Stimulated activated CD4-positive, alpha-beta T cell treated with anti-CD3 and anti-CD28 coated beads, Interleukin-1b, Interleukin-23, amount 100 ng/mL, for 1 hour (primary cell): ENCODE measurements at places on chromosomes 1 and 21.

DNA sequence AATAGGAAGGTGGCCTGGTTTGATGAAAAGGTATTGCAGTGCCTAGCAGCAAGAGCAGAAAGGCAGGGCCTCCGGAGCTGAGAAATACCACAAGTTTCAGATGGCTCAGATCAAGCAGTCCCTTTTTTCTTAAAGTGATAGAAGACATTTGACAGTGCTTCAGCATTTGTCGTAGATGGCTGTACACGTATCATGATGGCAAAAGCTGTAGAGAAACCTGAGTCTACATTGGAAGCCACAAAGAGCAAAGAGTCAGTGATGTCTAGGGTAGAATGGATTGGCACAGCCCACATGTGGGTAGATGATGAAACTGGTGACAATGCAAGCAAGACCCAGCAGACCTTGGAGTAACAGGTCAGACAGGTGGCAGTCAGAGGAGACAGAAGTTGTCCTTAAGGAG is 101.3 kb upstream of the ARTN start:
- no peak for DNase-seq

DNA sequence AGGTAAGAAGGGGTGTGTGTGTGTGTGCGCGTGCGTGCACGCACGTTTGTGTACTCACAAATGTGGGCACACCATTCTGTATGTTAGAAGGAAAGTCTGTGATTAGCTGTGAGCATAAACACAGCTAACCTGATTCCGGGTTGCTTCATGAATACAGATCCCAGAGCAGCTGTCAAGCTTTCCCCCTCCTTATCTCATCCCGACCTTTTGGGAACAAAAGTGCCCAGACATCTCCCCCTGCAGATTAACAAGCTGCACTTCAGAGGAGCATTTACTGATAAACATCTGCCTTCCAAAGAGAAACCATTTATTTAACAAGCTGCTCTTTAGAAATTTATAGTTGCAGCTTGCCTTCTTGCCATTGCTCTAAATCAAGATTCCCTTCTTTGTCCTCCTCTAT is 97.0 kb downstream of the MT1HL1 start:
- DNase-seq: no peak

- no peak for DNase-seq
Observed at GRCh38 chr1:218496561-218496960, 151.4 kb downstream of the TGFB2 start.

DNA sequence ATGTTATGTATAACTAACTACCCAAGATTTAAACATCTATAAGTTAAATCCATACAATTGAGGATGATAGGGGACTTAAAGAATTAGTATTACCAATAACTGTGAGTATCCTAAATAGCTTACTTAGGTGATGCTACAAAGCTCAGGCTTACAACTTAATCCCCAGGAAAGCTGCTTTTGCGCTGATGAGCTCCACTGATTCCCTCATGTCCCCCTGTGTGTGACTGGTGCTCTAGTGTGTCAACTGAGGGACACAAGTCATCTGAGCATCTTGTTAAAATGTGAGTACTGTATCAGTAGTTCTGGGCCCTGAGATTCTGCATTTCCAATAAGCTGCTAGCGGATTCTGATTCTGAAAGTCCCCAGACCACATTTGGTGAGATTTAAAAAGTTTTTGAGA is 1458.8 kb downstream of the MRPL39 start:
- no peak for DNase-seq

DNA sequence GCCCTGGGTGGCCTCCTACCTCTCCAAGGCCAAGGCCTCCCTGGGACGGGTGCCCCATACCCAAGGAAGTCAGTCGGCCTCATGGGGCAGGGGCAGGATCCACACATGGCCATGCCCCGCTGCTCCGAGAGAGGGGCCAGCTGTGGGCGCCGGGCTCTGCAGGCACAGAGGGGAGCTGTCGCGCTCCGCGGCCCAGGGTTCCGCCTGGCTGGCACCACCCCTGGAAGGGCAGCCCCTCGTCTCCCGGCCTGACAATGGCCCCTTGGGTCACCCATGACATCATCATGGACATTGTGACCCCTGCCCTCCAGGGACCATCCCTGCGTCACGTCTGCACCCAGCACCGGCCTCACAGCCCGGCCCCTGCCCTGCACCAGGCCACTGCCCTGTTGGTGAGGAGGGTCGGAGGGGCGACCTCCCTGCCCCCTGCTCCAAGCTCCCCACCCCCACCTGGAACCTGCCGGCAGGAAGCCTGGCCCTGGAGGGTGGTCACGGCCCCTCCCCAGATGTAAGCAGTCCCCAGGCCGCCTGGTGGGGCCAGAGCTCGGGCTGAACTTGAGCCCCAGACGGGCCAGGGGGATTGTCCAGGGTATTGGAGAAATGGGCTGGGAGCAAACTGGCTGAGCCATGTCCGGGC is 5.8 kb downstream of the TTLL10 start:
- DNase-seq: no peak

DNA sequence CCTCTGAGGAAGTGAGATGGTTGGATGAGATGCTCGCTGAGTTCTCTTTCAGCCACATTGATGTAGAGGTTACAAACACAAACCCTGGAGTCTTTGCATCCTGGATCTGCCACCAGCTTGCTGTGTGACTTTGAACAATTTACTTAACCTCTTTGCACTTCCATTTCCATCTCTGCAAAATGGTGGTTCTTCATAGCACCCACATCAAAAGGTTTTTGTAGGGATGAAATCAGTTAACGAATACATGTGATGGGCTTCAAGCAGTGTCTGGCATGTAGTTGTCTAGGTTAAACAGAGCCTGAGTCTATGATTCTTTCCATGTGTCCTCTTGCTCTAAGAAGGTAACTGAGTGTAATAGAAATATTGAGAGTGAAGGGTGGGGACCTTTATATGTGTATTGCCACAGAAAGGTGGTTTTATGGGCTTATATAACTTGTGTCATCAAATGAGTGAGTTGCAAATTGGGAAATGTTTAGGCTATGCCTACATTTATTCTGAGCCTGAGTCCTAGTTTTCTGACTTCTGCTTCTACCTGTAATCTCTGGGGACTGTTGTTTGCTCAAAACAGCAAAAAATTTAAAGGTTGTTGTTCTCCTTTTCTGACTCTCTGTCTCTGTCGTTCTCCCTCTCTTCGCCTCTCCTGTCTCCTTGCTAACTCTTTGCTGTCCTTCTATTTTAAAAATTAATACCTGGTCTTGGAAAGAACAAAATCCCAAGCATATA is 27.3 kb upstream of the LRRN2 start:
- DNase-seq: no peak

DNA sequence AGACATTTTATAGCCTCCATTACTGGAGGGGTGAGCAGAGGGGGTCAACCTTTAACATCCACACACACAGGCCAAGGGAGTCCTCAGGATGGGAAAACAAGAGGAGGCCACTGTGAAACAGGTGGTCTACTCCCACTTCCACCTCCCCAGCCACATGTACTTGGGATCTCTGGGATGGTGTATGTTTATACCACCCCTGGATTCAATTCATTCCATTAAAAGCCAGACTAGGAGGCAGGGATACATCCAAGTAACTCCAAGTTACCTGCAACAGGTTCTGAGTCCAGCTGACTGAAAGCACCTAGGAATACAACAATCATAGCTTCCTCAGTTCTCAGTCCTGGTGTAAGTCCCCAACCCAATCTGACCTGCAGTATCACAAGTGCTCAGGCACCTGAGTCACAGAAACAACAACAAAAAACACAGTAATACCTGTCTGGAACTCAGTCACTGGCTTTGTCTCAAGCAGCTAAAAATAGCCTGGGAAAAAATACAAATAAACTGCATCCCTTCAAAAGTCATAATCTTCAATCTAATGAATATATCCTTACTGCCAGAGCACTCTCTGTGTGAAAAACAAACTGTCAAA is 9.8 kb downstream of the ERI3 start:
- DNase-seq: no peak

- no peak for DNase-seq
Observed at GRCh38 chr1:66998972-66999371, 55.0 kb downstream of the SLC35D1 start.

GRCh38 chr1:230204842-230205241 is 137.8 kb downstream of the GALNT2 start:
- no peak for DNase-seq

DNA sequence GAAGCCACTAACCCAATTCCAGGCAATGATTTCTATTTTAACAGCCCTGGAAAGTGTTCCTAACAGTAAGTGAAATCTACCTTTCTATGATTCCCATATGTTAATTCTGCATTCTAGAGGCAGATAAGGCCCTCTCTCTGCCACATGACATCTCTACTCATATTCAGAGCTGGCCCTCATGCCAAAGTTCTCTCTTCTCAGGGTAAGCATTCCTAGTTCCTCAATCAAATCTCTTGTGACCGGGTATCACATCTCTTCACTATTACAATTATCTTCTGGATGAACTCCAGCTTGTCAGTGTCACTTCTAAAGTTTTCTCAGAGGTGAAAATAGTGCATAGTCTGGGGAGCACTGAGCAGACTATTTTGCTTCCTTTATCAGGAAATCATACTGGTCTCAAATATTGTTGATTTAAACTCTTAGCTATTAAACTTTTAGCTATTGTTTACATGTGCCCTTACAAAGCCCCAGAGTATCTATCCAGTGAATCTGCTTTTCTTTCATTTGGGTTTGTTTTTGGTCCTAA is 66.4 kb upstream of the TNFSF18 start:
- DNase-seq: no peak

DNA sequence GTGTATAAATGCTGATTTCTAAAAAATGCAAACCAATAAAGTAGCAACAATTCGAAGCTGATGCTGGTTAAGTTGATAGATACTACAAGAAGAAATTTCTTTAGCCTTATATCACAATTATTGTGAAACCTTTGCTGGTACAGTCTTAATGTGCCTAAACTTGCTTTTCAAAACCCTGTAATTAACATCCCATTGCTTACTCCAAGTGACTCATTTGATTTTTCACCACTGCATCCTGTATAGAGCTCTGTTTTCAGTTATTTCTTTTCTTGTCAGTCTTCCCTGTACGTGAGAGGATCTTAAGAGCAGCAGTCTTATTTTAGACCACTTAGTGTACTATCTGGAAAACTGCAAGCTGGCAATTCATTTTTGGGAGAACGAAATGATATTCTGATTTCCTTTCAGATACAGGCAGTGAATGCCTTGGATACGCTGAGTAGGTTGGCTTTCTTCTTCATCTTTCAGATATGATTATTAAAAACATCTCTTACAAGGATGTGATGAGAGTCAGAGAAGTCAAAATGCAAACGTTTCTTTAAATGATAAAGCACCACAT is 210.3 kb downstream of the KCTD3 start:
- no peak for DNase-seq

- DNase-seq: no peak
Observed at GRCh38 chr1:59926381-59927123, at the start of gene CYP2J2. TSS of gene CYP2J2 (minus strand) at chr1:59926773. CDS start at chr1:59926746, 27 bp downstream.
